ENCODE measurements at places on chromosomes 3 and 15.

GRCh38 chr15:78343276-78344060 is 3.3 kb downstream of the CRABP1 start:
- no peak for DNase-seq

DNA sequence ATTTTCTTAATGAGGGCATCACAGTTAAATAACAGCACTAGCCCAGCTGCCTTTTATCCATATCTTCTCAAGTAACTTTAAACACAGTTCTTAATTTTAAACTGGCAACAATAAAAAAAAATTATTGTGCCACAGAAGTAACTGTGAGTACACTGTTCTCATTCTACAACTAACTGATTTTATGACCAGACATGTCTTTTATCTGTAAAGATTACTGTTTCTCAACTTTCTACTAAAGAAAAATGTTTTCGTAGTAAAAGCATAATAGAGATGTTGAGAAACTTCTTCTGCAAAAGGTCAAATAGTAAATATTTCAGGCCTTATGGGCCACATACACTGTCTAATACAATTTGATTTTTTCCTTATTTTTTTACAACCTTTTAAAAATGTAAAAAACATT is 32.0 kb downstream of the PLOD2 start:
- no peak for DNase-seq

DNA sequence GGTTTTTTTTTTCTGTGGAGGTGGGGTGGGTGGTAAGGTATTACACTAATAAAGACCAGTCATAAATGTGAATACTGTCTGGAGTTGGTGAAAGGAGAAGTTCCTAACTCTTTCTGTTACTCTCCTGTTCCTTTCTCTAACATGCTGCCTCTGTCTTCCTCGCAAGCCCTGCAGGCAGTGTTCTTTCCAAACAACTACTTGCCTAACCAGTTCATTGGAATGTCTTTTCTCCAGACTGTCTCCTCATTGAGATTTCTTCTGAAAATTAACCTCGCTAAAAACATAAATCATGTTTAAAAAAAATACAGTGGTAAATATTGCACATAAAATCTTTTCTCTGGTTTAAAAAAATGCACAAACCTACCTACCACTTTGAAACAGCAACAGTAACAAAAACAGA is 135.2 kb downstream of the TP63 start:
- no peak for DNase-seq

DNA sequence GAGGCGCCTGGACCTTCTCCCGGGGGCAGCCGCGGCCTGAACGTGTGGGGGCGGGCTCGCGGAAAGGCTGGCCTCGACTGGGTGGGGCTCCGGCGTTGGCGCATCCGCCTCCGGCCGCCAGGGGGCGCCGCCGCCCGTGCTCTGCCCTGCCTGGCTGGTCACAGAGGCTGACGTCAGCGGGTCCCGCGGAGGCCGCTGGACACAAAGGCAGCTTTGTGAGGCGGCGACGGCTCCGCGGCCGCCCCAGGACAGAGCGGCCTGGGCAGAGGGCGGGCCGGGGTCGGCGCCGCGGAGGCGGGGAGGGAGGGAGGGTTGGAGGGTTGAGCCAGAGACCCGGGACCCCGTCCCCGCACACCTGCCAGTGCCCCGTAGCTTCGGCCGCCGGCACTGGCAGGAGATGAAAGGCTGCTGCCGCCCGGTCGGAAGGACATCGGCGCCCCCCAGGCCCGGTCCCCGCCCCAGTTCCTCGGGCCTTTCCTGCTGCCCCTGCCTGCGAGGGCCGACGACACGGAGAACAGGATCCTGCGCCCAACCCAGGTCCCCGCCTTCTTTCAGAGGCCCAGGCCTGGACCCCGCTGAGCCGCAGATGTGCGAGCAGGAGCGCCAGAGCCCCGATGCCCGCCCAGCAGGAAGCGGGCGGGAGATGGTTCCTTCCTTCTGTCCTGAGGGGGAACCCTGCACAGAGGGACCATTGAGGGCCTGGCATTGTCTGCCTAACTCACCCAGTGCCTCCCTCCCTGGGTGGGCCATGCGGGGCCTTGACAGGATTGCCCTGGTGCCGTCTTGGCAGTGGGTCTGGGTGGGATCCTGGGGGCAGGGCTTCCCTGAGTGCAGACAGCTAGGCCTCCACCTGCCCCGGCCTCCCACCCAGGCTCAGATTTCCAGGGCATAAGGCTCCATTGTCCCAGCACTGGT is 8.7 kb upstream of the SEMA3B start:
- DNase-seq = peak; percentile 89

DNA sequence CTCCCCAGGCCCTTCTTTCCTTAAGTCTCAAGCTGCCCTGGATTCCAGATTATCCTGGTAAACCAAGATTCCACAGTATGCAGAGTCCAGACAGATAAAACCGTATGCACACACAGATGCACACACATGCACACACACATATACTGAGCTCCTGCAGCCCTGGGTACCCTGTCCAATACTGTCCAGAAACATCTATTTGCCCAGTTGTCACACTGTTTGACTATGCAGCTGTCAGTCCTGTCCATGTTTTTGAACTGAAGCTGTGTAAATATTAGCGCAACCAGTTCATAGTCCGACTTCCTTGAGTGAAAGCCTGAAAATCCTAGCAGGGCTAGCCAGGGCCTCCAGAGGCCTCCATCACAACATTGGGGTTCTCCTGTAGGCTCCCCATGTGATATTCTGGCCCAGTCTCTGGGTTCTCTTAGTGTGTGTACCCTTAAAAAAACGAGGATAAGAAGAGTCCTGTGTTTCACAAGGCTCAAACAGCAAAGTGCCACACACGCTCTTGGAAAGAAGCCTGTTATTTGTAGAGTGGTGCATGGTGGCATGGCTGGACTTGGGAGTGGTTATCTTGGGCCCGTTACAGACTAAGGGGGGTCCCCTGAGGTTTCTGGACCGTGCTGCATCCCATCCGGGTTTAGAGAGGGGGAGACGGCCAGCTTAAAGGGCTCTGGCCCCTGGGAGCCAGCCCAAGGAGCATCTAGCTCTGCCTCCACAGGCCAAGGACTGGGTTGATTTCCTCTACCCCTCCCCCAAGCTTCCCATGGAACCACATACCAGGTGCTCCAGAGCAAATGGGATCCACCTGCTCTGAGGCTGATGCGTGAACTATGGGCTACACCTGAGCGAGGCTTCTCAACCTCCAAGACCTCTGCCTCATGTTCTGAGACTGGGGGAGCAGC is 108.3 kb downstream of the IQSEC1 start:
- DNase-seq = no peak

GRCh38 chr3:139225548-139225947 is 118.3 kb upstream of the MRPS22 start:
- DNase-seq = no peak

GRCh38 chr3:45890405-45890804 is 4.1 kb downstream of the CCR9 start:
- no peak for DNase-seq

DNA sequence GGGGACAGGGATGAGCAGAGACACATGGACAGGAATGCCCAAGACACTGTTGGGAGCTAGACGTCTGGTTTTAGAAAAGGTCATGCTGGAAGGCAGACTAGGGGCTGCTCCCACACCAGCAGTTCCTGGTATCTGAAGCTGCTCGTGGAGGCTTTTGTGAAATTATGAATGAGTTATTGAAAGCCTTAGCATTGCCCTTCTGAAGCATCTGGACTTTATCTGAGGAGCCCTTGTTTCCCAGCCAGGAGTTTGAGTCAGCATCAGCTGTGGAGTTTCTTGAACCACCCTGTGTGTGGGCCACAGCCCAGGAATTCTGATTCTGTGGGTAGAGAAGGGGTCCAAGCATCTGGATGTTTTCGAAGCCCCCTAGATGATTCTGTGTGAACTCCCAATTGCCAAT is 258.7 kb downstream of the SLCO3A1 start:
- no peak for DNase-seq

DNA sequence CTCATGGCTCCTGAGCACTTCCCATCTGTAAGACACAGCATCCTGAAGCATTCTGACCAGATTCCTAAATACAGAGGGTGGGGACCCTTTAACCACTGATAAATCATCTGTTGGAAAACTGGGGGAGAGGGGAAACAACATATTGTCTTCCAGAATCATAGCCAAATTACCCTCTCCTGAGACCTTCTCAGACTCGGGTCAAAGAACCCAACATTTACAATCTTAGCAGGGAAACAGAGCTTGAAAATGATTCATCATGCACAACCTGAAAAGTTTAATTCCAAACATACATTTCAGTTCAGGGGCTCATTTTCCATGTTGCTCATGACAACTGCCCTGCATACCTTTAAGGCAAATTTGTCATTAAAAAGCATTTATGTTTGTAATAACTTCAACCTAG is 48.5 kb upstream of the TSPAN3 start:
- DNase-seq = no peak

GRCh38 chr15:52486003-52486996 is 42.4 kb downstream of the MYO5A start:
- DNase-seq = no peak

DNA sequence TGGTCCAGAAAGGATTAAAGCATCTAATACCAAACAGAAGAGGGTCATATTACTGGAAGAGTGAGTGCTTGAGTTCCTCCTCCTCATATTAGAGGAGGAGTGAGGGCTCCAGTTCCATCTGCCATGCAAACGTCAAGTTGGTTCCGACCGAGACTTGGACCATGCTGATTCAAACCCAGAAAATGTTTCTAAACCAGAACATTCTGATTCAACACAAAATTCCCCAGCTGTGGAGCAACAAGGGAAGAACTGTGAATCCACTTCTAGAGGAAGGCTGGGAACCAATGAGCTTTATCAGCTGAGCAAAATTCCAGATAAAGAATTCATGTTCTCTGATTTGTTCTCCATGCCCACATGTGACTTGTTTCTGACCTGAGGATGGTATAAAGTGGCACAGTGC is 135.6 kb upstream of the WNT5A start:
- DNase-seq = no peak

DNA sequence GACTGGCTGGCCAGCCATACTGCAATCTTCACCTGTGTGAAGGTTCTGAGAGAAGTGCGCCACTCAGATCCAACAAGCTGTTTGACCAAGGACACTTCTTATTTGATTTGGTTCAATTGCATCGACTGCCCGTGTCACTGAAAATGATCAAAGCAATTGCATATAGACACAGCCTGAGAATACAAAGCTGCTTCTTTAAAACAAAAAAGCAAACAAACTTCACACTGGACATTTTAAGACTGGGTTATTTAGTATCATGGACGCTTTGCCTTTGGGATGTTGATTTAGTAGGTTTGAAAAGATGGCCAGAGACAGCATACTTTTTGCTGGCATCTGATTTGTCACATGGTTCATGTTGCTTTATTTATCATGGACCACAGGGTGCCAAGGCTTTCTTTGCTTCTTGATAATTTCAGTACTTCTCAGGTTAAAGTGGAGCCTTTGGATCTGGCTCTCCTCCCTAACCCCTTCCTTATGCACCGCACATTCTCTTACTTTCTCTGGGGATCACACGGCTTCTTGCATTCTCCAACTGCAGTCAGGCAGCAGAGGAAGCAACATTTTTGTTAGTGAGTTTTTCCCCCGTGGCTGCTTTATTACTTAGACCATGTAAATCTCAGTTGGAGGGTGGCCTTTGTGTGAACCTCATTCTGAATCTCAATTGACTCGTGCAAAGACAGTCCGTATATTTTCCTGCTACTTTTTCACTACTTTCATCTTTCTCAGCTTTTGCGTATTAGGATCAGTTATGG is 151.0 kb downstream of the CD47 start:
- no peak for DNase-seq

DNA sequence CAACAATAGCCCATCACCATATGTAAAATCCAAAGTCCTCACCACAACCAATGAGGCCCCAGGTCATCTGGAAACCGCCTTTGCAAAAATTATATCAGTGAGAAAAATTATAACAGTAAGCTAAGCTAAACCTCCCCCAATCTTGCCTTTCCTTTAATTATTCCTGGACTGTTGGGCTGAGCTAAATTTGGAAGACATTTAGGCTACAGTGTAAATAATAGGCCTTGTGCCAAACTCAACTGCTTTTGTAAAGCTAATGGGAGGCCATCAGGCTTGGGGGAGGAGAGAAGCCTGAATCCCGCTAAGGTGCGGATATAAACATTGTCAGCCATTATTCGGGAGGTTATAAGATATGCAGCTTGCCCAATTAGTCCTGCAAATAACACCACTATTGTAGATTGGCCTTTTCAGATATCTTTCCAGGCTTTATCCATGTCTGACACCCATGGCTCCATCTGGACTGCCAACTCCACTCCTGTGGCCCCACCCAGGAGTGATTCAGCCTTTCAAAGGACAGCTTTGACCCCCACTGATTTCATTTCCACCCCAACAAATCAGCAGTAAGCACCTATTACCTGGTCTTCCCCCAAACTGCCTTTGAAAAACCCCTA is 53.0 kb upstream of the CA12 start:
- DNase-seq = no peak

DNA sequence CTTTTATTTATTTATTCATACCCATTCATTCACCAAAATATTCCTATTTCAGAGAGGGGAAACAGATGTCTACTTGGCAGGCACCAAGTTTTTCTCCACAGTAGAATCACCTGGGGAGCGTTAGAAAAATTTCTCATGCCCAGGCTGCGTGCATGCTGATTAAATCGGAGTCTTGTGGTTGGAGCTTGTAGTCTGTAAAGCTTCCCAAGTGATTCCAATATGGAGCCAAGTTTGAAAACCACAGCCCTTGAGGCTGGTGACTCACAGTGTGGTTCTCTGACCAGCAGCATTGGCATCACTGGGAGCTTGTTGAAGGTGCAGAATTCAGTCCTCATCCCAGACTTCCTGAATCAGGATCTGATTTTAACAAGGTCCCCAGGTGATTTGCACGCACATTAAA is 49.7 kb downstream of the PDHB start:
- DNase-seq = no peak

DNA sequence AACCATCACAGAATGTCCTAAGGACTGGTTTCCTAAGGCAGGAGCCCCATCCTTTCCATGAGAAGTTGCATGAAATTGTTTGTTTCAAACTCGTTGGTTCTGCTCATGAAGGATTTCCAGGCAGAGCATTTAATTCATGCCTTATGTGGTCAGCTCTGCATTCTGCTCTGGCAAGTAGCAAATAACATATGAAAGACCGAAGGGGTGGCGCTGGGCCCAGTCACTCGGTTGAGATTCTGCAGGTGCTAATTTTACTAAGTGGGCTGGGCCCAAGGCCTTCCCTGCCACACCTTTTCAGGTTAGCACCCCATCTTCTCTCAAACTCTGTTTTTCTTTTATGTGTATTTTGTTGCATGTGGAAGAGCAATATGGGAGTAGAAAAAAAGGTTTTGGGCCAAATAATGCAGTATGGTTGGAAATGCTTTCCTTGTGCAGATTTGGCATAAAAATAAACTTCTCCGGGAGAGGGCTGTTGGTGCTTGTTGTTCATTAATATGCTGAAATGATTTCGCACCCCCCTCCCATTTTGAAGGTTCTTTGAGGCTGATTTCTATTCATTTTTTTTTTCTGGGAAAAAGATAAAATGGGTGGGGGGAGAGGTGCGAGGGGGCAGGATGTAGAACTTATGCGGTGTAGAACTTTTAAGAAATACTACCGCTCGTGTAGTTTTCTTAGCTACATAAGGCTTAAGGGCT is 182.9 kb upstream of the FEZF2 start:
- no peak for DNase-seq

DNA sequence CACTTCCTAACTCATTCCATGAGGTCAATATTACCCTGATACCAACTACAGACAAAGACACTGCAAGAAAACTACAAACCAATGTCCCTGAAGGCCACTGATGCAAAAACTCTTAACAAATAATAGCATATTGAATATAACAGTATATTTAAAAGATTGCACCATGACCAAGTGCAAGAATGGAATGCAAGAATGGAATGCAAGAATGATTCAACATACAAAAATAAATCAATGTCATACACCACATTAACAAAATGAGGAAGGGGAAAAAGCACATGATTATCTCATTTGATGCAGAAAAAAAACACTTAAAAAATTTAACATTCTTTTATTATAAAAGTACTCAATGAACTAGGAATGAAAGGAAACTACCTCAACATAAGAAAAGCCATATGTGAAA is 463.1 kb upstream of the NECTIN3 start:
- DNase-seq = no peak

Data from activated CD4-positive, alpha-beta T cell treated with anti-CD3 and anti-CD28 coated beads for 48 hours (primary cell).